ENCODE measurements at places on chromosomes 3 and 15.

GRCh38 chr3:128343287-128344051 is 123.2 kb downstream of the DNAJB8 start:
- DNase-seq = no peak

DNA sequence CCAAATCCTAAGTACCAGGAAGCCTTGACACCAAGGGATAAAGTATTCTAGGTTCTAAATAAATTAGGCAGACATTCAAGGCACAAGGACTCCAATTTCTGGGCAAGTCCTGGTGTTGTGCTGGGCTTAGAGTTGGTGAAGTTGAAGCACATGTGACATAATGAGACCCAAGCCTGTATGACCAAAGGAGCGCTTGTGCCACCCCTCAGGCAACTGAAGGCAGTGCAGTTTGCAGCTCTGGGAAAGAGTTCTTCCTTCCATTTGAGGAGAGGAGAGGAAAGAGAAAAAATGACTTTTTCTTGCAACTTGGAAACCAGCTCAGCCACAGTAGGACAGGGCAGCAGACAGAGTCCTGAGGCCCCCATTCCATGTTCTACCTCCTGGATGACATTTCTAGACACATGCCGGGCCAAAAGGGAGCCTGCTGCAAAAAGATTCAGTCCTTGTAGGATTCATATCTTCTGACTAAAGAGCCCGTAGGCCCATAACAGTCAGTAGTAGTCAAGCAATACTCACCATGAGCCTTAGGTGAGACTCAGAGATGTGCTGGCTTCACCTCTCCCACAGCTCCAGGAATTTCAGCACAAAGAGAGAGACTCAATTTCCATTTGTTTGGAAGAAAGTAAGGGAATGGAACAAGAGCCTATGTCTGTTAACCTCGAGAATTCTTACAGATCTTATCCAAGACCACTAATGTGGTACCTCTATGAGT is 588.8 kb upstream of the BCHE start:
- no peak for DNase-seq

DNA sequence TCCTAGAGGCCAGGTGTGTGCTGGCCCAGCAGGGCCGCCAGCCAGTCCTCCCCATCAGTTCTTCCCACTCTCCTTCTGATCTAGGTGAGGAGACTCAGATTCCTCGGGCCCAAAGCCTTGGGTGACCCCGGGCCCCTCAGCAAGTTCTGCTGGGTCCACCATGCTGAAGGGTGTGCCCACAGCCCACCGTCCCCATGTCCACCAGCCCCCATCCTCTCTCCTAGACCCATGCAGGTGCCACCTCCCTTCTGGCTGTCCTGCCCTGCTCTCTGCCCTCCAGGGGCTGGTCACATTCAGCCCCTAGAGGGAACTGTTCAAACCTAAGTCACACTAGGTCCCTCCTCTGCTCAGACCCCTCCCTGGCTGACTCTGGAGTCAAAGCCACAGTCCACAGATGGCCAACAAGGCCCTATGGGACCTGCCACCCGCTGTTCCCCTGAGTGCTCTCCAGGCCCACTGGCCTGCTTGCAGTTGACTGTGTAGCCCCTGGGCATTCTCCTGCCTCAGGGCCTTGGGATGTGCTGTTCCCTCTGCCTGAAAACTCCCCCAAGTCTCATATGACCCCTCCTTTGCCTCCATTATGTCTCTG is 878 bp upstream of the TLR9 start:
- DNase-seq = no peak

GRCh38 chr3:43155464-43156121 is 49.7 kb upstream of the POMGNT2 start:
- DNase-seq = no peak

- no peak for DNase-seq
Measured at GRCh38 chr3:37510755-37511154, 336.4 kb upstream of the LRRFIP2 start.

DNA sequence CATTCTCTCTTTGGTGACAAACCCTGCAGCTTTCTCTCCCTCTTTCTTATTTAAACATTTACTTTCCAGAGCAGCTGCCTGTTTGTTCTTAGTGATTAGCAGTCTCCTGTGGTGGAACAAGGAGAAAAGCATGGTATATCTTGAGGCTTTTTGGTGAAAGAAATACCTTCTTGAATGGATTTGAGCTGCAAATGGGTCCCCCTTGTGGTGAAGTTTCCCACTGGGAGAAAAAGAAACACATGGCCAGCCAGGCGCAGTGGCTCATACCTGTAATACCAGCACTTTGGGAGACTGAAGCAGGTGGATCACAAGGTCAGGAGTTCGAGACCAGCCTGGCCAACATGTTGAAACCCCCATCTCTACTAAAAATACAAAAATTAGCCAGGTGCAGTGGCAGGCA is 48.3 kb upstream of the ACP3 start:
- DNase-seq = no peak

DNA sequence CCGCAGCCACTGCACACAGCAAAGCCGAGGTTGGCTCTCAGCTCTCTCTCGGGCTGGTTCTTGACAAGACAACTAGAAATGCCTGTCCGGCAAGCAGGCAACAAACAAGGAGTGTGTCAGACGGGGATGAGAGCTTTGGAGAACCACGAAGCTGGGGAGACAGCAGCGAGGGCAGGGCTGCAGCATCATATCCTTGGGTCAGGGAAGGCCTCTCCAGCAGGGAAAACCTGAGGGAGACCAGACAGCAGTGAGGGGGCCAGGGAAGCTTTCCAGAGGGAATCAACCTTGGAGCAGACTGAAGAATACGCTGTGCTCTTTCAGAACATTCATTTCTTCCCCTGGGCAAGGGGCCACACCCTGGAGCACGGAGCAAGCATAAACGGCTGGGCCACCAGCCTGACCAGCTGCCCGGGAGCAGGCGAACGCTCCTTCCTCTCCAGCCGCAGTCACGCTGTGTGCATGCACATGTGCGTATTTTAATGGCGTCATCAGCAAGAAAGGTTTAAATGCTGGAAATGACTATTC is 58.7 kb downstream of the CHSY1 start:
- no peak for DNase-seq

All from GM12891 (cell line).